SW 1271 (cell line): ENCODE measurements at places on chromosomes 7 and 10.

- no peak for DNase-seq
Measured at GRCh38 chr10:78600740-78601139, 468.0 kb upstream of the ZMIZ1 start.

DNA sequence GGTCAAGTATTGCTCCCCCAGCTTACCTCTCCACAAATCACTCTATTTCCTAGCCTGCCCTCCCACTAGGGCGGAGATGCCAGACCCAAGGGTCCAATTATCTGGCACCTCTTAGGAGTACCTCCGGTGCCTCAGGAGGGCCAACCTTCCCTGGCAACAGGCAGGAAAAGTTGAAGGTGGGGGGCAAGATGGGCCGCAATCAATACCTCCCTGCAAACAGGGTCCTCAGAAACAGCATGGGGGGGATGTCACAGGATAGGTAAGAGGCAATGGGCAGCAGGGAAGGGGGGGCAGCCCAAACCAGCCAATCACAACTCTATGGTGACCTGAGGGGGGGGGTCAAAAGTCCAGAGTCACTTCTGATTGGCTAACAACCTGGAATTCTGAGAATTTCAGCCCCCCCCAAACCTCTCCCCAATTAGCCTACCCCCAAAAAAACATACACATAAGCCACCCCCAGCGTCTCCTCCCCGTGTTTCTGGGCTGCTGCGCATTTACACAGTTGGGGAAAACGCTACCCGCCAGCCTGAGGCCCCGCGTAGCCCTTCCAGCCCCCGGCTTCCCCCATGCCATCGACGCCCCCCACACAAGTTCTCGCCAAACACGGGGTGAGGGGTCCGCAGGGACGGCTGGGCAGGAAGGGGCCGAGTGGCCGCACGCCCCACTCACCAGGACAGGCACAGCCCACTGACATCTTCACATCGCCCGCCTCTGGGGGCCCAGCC, 589 bp downstream of the LDB1 start:
- no peak for DNase-seq

GRCh38 chr7:156117542-156118247, 305.4 kb upstream of the SHH start:
- no peak for DNase-seq

DNA sequence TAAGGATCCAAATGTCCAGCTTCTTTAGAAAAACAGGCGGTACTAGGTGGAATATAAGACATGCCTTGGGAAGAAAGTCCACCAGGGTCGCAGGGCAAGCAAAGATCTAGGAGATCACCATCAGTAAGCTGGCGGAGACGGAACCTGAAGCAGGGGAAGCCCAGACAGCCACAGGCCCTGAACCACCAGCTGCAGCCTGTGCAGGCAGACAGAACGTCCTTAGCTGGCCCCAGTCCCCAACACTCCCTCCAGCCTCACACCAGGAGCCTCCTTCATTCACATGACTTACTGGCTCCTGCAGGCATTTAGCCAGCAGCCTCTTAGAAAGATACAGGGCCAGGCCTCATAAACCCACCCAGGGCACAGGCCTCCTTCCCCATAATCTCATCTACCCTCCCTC, 17.4 kb downstream of the RGS10 start:
- DNase-seq: no peak

- no peak for DNase-seq
Measured at GRCh38 chr7:30436046-30436445, 42.5 kb downstream of the NOD1 start.

DNA sequence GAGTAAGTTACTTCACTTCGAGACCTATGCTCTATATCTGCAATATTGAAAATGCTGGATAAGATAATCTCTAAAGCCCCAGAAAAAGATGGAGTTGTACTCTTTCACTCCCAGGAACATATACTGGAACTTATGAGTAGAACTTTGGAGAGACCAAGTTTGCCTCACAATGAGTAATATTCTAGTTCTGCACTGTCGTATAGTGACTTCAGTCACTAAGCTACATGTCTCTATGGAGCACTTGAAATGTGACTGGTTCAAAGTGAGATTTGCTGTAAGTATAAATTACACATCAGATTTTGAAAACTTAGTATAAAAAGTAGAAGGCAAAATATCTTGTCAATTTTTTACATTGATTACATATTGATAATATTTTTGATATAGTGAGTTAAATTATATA, 116.4 kb downstream of the PTEN start:
- DNase-seq: no peak

DNA sequence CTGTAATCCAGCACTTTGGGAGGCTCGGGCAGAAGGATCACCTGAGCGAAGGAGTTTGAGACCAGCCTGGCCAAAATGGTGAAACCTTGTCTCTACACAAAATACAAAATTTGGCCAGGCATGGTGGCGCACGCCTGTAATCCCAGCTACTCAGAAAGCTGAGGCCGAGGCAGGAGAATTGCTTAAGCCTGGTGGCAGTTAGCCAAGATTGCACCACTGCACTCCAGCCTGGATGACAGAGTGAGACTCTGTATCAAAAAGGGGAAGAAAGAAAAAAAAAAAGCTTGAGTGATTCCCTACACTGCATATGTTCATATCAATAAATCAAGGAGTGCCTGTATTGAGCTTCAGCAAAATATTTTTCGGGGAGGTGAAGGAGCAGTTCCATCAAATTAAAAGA, 45.8 kb upstream of the SRRM3 start:
- no peak for DNase-seq

- DNase-seq: no peak
Measured at GRCh38 chr7:39333701-39334100, 232.5 kb upstream of the YAE1 start.

DNA sequence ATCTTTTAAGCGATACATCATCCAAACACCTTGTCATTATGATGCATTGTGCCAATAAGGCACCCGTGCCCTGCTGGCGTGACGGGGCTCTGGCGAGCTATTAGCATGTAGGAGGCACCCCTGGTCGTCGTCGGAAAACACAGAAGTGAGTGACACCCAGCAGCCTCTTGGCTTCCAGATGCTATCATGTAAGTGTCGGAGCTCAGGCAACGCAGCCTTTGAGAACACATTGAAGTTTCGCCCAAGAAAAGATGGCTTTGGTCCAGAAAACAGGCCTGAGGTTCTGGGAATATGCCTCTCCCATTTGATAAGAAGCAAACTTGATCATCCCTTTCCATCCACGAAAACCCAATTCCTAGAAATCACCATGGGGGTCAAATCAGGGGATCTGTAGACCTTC, 555.3 kb downstream of the GALNT17 start:
- no peak for DNase-seq

GRCh38 chr7:100604028-100604975, 2.1 kb downstream of the PCOLCE start:
- peak; percentile 58 for DNase-seq

DNA sequence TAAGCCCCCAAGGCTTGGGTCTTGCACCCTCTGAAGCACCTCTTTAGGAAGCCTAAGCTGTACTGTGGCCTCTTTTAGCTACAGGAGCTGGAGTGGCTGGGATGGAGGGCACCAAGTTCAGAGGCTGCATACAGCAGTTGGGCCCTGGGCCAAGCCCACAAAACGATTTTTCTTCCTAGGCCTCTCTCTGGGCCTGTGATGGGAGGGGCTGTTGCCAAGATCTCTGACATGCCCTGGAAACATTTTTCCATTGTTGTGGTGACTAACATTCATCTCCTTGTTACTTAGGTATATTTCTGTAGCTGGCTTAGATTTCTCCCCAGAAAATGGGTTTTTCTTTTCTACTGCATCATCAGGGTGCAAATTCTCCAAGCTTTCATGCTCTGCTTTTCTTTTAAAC, 375.7 kb upstream of the NPSR1 start:
- DNase-seq: no peak

GRCh38 chr10:34721208-34721840, 93.8 kb downstream of the PARD3 start:
- DNase-seq: peak; percentile 56

DNA sequence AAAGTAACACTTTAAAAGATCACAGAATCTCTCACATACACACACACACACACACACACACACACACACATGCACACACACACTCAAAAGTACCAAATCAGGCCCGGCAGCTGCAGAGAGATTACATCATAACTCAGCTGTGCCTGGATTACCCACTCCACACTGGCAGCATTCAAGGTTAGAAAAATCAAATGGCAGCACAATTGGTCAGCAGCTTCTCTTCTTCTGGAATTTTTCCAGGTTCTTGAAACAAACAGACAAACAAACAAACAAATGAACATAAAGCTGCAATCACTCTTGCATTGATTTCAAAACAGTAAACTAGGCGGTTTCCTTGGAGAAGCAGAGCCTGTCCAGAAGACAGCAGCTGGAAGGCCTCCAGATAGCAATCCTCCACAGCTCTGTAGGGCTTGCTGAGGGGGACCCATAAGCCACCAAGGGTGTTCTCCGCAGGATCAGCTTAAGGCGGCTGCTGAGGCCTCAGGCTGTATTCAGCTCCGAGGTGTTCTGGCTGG, 24.5 kb upstream of the FAM133B start:
- no peak for DNase-seq
